ENCODE measurements at places on chromosomes 11 and 22. TPM values are rescaled to one million over a fixed set of nuclear protein-coding genes. Genes with fewer than 3 reads are reported as not detected.

Gene NPTXR
- total RNA-seq: 5.4 TPM

DNA sequence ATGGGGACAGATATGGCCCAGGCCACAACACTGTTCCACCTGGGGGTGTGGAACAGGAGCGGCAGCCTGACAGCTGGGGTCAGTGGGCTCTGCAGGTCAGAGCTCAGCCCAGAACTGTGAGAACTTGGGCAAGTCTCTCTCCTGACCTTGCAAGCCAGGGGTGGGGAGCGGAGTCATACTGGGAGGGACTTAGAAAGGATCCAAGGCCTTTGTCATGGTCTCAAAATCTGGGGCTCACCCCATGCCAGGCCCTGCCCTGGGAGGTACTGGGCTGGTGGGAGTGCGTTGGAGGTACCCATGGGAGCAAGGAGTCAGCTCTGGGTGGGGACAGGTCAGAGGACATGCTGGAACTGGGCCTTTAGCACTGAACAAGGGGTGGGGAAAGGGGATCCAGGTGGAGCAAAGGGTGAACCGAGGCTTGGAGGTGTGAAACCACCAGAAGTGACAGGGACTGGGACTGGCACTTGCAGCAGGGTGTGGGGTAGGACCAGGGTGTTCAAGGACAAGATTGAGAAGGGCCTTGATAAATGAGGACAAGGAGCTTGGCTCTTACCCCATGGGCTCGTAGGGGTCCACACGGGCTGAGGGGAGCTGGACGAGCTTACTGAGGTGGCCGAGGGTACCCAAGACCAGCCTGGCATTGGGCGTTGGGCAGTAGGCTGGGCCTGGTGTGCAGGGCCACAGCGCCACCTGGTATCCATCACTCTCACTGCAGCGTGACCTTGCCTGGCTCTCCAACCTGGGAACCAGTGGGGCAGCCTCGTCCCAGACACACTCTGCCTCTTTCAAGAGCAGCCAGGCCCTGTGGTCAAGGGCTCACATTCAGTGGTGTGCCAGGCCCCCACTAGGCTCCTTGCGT lies 7.4 kb upstream of the PMM1 start:
- no peak for DNase-seq

Gene TUBA8
- 0.79 TPM for total RNA-seq

Gene MSANTD4
- total RNA-seq: 19.8 TPM

- DNase-seq: peak; percentile 95
Observed at GRCh38 chr11:42175203-42175602, 715.8 kb upstream of the LRRC4C start.

GRCh38 chr11:15988693-15989231 lies 367.6 kb downstream of the SOX6 start:
- no peak for DNase-seq

GRCh38 chr22:18069041-18069440 lies 8.7 kb upstream of the PEX26 start:
- DNase-seq: no peak

Gene RGL4
- not detected for total RNA-seq

- no peak for DNase-seq
Observed at GRCh38 chr11:9616858-9617257, 43.4 kb downstream of the WEE1 start.

- no peak for DNase-seq
Observed at GRCh38 chr11:6228520-6228919, 5.9 kb downstream of the FHIP1B start.

DNA sequence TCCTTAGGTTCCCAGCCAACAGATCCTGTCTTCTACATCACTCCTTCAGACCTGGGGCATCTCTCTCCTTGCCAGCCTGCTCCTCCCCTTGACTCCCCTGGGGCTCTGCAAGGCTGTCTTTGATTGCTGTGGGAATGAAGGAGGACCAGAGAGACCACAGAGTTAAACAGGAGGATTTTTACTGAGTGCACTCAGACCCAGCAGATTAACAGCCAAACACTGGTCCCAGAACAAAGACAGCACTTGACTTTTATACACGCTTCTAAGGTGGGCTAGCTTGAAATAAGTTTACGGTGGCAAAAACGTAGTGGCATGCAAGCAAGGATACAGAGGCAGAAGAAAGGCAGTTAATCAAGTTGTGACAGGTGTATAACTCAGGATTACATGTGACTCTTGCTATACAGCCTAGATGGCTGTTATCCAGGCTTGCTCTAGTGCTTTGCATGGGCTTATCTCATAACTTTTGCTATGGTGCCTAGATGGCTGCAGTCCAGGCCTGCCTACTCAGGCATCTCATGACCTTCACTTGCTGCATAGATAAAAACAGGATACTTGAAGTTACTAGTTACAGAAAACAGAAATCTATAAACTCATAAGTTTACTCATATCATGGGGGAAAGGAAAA lies 22.0 kb upstream of the GLYATL1 start:
- no peak for DNase-seq

Gene ZC3H12C
- 12.0 TPM for total RNA-seq

GRCh38 chr11:44623731-44624491 lies 58.4 kb downstream of the CD82 start:
- DNase-seq: peak; percentile 36

DNA sequence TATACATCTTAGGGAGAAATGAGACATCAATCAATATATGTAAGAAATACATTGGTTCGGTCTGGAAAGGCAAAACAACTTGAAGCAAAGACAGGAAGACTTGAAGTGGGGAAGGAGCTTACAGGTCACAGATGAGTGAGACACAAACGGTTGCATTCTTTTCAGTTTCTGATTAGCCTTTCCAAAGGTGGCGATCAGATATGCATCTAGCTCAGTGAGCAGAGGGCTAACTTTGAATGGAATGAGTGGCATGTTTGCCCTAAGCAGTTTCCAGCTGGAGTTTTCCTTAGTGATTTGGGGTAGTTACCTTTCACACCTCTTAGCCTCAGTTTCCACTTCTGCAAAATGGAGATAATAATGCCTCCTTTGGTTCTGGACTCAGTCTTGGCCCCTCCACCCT lies 15.8 kb downstream of the LHFPL7 start:
- DNase-seq: no peak

Gene TMEM179B
- 51.3 TPM for total RNA-seq

DNA sequence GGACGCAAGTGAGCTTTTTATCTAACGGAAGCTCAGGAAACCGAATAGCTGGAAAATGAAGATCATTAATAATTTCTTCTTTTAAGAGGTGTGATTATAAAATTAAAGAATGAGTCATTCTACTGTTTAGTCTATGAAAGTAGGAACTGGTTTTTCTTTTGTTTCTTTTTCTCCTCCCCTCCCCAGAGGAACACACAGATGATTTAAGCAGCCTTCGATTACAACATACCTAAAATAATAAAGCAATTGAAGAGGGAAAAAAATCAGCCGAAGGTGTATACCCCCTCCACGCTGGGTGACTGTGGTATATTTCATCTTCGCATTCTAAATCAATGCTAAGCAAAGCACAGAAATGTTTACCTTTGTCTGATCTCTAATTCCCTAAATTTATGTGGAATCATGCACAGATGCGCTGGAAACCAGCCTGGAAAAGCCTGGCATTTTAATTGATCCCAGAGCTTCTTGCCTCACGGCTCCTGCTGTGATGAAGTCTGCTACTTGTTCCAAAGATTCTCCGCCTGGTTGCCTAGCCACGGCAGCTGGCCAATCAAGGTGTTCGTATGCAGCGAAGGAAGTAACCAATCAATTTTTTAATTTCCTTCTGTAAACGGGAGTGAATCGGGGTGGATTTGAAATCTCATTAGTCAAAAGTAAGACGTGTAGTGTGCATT lies 133.9 kb downstream of the FANCF start:
- peak; percentile 77 for DNase-seq

Gene CLMP
- 26.5 TPM for total RNA-seq

GRCh38 chr22:39183991-39184585 lies 31.6 kb upstream of the CBX7 start:
- peak; percentile 73 for DNase-seq

Gene P4HA3
- 3.3 TPM for total RNA-seq

GRCh38 chr11:94183886-94184264 lies 55.2 kb downstream of the PANX1 start:
- peak; percentile 44 for DNase-seq

Gene ABTB2
- total RNA-seq: 12.2 TPM

DNA sequence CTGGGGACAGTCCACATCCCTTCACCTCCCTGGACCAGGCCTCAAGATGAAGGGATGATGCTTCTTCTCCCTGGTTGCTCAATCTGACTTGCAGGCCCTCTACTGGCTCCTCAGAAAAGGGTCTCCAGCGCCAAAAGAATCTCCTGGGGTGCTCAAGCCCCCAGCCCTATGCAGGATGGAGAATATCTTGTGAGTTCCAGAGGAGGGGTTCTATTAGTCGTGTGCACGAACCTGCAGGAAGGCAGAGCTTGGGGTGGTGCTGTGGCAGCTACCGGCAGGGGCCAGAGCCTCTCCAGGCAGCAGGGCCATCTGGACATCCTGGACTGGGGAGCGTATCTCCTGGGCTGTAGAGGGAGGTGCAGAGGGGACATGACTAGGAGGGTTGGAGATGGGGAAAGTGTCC lies 1339.5 kb downstream of the BRD1 start:
- DNase-seq: peak; percentile 5

Gene MB
- total RNA-seq: not detected

Gene BTG4
- total RNA-seq: 0.55 TPM

Gene LRP4
- 19.0 TPM for total RNA-seq

GRCh38 chr22:43831561-43832392 lies 19.7 kb upstream of the EFCAB6 start:
- no peak for DNase-seq

DNA sequence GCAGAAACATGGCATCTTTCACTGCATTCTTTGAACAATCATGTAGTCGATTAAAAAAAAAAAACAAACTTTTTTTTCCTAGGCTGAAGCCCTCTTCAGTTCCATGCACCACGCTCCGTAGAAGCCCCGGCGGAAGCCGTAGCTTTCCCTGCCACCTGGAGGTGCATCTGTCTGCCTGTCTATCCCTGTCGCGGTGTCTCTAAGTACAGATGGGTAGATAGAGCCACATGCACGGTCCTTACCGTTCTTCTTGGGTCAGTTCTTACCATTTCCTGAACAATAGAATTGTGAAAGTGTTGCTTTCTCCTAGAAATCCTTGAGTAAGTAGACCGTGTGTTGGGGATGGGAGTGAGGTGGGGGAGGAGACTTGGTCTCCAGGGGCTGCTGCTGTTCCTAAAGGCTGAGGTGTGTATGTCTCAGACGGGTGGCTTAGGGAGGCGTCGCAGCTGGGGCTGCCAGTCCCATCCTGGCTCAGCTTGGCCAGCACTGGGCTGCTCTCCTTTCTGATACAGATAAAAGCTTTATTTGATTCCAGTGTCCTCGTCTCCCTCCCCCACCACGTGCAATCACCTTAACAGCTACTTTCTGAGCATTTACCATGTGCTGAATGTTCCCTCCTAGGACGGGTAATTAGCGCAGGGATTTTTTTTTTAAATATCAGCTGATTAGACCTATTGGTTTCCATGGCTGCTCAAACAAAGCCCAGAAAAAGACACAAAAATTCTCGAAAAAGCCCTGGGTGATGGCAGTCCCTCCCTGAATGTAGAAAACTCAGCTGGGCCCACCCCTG lies 46.8 kb downstream of the MACROD1 start:
- no peak for DNase-seq

- DNase-seq: no peak
Observed at GRCh38 chr11:34616830-34617504, 3.9 kb upstream of the EHF start.

Gene DAGLA
- total RNA-seq: 5.5 TPM

Gene FAM83F
- 0.82 TPM for total RNA-seq

DNA sequence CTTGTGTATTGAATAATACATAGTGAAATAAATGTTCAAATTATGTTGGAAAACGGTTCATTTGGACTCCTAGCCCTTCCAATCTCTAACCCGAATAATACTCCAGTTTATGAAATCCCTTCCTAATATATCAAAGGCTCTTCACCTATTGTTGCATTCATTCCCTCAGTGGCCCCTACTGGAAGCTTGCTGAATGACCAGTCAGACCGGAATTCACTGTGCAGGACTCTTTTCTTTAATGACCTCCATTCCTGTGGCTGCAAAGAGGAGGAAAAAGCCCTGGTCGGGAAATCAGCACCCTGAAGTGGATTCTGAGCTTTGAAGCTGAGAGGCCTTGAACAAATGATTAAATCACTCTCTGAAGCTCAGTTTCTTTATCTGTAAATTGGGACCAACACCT lies 19.1 kb upstream of the RCN1 start:
- DNase-seq: peak; percentile 75

DNA sequence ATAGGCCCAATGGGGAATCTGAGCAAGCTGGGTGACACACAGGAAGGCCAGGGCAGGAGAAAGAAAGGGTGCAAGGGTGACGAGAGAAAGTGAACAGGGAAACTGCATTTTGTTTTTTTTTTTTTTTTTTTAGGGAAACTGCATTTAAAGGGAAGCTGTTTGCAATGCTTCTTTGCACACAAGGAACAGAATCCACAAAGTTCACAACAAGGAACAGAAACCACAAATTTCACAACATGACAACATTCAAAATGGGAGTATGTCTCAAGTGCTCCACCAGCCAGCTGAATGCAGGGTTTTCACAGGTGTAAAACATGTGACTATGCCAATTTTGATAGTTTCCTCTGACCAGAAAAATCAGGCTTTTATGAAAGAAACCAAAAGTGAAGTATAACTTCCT lies 6.8 kb upstream of the PLAAT3 start:
- DNase-seq: no peak

Gene APOA4
- not detected for total RNA-seq

DNA sequence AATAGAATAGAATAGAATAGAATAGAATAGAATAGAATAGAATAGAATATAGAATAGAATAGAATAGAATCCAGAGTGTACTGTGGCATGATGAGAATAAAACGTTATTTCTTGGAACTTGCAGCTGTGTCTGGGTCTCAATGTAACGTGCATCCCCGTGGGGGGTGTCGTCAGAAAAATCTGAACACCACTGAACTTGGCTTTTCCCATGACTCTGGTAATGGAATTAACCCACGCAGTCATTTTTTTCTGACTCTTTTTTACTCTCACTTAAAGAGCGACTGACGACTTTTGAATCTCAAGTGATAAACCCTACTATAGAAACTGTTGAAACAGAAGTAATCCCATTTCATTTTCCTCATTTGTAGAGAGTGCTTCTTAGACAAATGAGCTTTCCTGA lies 92.4 kb upstream of the BID start:
- DNase-seq: no peak

GRCh38 chr11:131957201-131957600 lies 586.8 kb downstream of the NTM start:
- DNase-seq: no peak

GRCh38 chr11:119491753-119492510 lies 69.0 kb upstream of the THY1 start:
- DNase-seq: no peak

DNA sequence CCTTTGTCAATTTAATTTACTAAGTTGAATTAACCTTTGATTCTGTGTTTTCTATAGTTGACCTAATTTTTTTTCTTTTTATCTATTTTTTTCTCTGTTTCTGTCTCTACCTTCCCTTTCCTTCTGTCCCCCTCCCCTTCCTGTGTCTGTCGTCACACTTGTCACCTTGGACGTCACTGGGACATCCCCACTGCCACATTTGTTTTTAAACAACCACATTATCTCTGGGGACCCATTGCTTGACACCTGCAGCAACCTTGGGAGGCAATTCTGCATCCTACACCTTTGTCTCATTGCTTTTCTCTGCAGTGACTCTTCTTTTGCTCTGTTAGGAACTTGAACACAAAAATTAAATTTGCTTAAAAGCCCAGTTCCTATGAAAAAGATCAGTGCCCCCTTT lies 51.8 kb upstream of the TTC12 start:
- DNase-seq: no peak

Measured in astrocyte (in vitro differentiated cells and primary cell).